ENCODE measurements at places on chromosomes 3 and 15. TPM values are rescaled to one million over a fixed set of nuclear protein-coding genes. Genes with fewer than 3 reads are reported as not detected.

Gene CHL1
- total RNA-seq = not detected

Gene KLF15
- 1.4 TPM for total RNA-seq

Gene HGD
- 22.1 TPM for total RNA-seq

Gene MYZAP
- 1.3 TPM for total RNA-seq

Gene WDR76
- 11.1 TPM for total RNA-seq

Gene KCNMB3
- total RNA-seq = 1.4 TPM

Gene RNF13
- 61.1 TPM for total RNA-seq

Gene RASGRP1
- 0.40 TPM for total RNA-seq
